ENCODE measurements at places on chromosomes 16 and 17.

DNA sequence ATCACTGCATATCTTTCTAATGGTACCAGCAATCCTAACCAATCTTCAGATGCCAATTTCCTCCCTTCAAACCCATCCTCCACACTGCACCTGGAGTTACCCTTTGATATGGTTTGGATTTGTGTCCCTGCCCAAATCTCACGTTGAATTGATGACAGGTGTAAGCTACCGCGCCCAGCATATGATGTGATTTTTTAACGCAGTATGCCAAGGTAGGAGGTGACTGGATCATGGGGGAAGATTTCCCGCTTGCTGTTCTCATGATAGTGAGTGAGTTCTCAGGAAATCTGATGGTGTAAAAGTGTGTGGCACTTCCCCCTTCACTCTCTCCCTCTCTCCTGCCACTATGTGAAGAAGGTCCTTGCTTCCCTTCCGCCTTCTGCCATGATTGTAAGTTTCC, 57.0 kb downstream of the TOX3 start:
- peaks cover 9% of the 10 kb centered on the region for H3K4me1 ChIP-seq
- H3K27me3 ChIP-seq, result peaks cover 3% of the 10 kb centered on the region
- H3K27ac ChIP-seq, result no peak overlapping the region
- no peak for DNase-seq

GRCh38 chr16:89506791-89507191, 1.4 kb upstream of the SPG7 start:
- H3K4me1 ChIP-seq, result peaks cover 21% of the 10 kb centered on the region
- H3K27ac ChIP-seq, result no peak overlapping the region
- H3K4me3 ChIP-seq, result no peak overlapping the region
- no peak for DNase-seq
- no peaks in the 10 kb centered on the region for H3K27me3 ChIP-seq
- H3K36me3 ChIP-seq, result peaks cover 15% of the 10 kb centered on the region

- H3K27ac ChIP-seq, result no peak overlapping the region
- no peaks in the 10 kb centered on the region for H3K27me3 ChIP-seq
- no peak for DNase-seq
- H3K4me1 ChIP-seq, result no peaks in the 10 kb centered on the region
- no peaks in the 10 kb centered on the region for H3K36me3 ChIP-seq
Measured at GRCh38 chr17:72199256-72199655, 78.4 kb downstream of the SOX9 start.

GRCh38 chr16:76114681-76115080, 162.5 kb upstream of the CNTNAP4 start:
- peak; percentile 29 for DNase-seq
- H3K4me1 ChIP-seq, result no peaks in the 10 kb centered on the region
- H3K27me3 ChIP-seq, result no peaks in the 10 kb centered on the region
- H3K27ac ChIP-seq, result no peak overlapping the region
- no peaks in the 10 kb centered on the region for H3K36me3 ChIP-seq

DNA sequence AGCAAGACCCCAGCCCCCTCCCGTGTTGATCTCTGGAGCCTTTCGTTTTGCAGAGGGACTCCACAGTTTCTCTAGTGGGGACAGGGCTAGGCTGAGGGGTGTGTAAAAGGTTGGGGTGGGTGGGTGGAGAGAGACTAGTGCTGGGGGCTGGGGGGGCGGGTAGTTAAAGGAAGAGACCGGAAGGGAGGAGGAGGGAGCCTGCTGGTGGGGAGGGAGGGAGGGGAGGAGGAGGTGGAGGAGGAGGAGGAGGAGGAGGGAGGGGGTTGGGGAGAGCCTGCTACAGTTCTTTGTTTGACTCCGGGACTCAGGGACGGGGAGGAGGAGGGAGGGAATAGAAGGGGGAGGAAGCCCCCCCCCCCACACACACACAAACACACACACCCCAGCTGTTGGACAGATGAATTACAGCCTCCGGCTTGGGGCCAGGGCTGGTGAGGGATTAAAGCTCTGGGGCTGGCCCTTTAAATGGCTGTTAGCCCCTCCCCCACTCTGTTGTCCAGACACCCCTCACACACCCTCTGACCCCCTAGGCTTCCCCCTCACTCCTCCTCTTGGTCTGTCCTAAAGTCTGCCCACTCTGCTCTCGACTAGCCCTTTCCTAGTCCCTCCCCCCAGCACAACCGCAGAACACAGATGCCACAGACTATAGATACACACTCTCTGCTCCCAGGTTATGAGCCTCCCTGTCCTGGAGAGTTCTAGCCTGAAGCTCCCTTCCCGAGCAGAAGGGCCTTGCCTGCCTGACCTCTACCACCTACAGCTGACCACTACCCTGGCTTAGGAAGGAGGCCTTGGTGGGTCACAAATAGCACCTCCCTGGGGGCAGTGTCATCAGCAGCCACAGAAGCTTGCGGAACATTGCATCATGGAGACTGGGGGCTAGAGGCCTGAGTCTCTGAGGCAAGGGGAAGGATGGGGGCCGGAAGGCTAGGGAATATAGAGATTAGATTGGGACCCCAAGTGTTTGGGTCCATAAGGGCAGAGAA, 4.4 kb downstream of the KDM6B start:
- peak overlapping the region; percentile 97 for H3K27ac ChIP-seq
- H3K36me3 ChIP-seq, result peaks cover 2% of the 10 kb centered on the region
- H3K4me1 ChIP-seq, result peaks cover 40% of the 10 kb centered on the region
- peak overlapping the region; percentile 75 for H3K4me3 ChIP-seq

DNA sequence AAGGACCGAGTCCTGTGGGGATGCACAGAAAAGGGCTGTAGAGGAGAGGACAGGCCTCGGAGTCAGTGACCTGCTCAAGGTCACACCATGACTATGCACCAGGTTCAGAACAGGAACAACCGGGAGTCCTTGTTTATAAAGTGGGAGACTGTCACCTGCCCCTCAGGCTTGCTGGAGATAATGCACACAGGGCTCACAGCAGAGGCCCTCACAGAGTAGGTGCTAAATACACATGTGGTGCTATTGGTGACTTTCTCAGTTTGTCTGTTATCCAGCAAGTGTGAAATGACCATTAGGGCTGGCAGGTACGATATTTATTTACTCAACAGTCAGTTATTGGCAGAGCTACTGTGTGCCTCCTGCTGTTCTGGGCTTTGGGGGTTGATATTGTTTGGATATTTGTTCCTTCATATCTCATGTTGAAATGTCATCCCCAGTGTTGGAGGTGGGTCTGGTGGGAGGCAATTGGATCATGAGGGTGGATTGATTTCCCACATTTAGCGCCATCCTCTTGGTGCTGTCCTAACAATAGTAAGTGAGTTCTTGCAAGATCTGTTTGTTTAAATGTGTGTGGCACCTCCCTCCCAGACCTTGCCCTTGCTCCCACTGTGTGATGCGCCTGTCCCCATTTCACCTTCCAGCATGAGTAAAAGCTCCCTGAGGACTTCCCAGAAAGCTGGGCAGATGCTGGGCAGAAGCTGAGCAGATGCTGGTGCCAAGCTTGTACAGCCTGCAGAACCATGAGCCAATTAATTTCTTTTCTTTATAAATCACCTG, 162.1 kb upstream of the MPHOSPH6 start:
- H3K27me3 ChIP-seq, result peaks cover 19% of the 10 kb centered on the region
- no peak overlapping the region for H3K4me3 ChIP-seq

- peaks cover 17% of the 10 kb centered on the region for H3K4me1 ChIP-seq
- H3K27me3 ChIP-seq, result no peaks in the 10 kb centered on the region
- DNase-seq, result no peak
- no peak overlapping the region for H3K4me3 ChIP-seq
Measured at GRCh38 chr17:65360961-65361552, 200.4 kb downstream of the AXIN2 start.

DNA sequence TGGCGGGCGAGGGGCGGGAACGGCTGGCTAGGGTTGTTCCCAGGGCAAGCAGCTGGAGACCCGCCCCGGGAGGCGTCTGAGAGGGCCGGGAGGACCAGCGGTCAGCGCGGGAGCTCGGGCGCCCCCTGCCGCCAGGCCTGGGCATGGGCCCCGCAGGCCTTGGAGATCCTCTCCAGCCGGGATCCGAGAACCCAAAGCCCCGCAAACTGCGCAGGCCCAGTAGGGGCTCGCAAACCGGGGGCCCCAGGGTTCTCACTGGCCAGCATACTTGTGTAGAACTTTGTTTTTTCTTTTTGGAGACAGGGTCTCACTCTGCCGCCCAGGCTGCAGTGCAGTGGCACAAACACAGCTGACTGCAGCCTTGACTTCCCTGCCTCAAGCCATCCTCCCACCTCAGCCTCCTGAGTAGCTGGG, 20.8 kb upstream of the ZNF423 start:
- H3K4me1 ChIP-seq, result peaks cover 12% of the 10 kb centered on the region
- H3K27ac ChIP-seq, result peak overlapping the region; percentile 61
- no peaks in the 10 kb centered on the region for H3K36me3 ChIP-seq
